SW 1271 (cell line): ENCODE measurements at places on chromosomes 2 and 18.

DNA sequence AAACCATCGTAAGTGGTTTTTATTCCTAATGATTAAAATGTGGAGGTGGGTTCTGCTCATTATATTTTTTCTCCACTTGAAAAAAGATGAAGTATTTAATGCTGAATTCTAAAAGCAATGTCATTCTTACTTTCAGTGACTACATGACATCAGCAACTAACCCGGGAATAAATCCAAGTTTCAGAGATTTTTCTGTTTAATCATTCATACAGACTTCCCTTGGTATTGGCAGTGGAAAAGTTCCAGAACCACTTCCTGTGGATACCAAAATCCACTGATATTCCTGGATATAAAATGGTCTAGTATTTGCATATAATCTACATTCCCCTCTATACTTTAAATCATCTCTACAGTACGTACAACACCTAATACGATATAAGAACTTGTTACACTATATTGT, 128.6 kb downstream of the ZNF532 start:
- DNase-seq: no peak

DNA sequence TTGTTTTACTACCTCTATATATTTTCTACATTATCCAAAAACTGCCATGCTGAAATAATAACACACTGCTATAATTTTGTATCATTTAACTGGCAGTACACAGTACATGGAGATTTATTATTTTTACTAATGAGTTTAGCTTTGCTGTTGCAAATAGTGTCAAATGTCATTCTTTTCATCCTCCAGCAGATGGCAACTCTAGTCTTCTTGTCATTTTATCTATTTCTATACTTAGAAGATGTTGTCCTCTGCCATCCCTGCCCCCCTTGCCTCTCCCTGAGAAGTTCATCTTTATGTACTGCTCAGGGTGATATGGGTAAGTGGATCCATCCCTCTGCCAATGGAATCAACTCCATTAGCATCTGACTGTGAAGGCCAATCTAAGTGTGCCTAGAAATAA, 21.7 kb upstream of the LRRTM1 start:
- peak; percentile 46 for DNase-seq

GRCh38 chr18:5705393-5705792, 161.6 kb upstream of the EPB41L3 start:
- no peak for DNase-seq

- no peak for DNase-seq
Measured at GRCh38 chr18:5266721-5267120, 28.8 kb downstream of the ZBTB14 start.

DNA sequence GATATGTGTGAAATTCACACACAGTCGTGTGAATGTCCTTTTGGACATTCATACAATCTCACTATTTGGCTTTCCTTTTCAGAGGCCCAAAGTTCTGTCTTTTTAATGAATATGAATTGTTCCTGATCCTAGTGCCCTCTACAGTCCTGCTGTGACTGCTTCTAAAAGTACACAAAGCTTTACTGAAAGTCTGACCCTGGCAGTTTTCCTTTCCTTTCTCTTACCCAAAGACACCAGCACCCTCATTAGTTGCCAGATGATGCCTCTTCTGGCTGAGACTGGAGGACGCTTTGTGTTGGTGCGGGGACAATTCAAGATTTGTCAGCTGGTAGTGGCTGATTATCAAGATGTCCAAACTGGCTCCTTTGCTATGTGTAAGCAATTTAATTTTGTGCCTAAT, 81.8 kb upstream of the CDCA7 start:
- no peak for DNase-seq

GRCh38 chr18:79986726-79987125, 1.6 kb downstream of the TXNL4A start:
- DNase-seq: no peak

DNA sequence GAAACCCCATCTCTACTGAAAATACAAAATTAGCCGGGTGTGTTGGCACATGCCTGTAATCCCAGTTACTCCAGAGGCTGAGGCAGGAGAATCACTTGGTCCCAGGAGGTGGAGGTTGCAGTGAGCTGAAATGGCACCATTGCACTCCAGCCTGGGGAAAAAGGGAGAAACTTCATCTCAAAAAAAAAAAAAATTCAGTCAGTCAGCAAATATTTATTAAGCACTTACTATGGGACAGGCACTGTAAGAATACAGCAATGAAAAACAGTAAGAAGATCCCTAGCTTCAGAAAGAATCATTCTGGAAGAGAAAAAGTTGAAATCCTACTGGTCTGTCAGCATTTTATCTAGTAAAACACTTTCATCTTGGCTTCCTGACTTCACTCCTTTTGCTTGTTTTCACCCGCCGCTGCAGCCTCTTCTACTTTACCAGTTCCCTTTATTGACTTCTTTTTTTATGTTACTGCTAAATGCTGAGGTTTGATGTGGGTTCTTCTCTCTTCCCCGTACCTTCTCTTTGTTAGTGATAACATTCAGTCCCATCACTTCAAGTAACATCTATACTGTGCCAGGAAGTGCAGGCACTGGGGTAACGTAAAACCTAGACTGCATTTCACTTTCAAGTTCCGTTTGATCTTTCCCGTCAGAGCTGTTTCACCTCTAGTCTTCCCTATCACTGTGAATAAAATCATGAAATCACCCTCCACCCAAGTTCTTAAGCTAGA, 10.8 kb upstream of the TAF4B start:
- DNase-seq: no peak

DNA sequence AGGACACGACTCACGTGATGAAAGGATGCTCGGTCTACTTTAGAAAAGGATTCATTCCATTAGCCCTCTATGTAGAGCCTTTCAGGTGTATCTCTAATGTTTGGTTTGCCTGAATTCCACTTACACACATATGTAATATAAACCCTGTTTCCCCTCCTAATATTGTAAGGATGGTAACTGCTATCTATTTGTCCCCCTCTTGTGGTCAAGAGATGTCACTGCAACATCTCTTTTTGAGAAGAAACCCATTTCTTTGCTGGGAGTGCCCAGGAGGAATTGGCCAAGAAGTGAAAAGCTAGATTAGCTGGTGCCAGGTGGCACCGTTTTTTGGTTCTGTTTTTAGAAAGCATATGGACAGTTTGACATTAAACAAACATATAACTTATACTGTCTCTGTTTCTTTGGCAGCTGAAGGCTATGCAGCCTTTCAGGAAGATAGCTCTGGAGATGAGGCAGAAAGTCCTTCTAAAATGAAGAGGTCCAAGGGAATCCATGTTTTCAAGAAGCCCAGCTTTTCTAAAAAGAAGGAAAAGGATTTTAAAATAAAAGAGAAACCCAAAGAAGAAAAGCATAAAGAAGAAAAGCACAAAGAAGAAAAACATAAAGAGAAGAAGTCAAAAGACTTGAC, 41.2 kb downstream of the RALBP1 start:
- no peak for DNase-seq

- no peak for DNase-seq
Measured at GRCh38 chr2:622357-622756, 54.8 kb downstream of the TMEM18 start.

GRCh38 chr2:10909050-10909995, 2.4 kb upstream of the KCNF1 start:
- DNase-seq: no peak

DNA sequence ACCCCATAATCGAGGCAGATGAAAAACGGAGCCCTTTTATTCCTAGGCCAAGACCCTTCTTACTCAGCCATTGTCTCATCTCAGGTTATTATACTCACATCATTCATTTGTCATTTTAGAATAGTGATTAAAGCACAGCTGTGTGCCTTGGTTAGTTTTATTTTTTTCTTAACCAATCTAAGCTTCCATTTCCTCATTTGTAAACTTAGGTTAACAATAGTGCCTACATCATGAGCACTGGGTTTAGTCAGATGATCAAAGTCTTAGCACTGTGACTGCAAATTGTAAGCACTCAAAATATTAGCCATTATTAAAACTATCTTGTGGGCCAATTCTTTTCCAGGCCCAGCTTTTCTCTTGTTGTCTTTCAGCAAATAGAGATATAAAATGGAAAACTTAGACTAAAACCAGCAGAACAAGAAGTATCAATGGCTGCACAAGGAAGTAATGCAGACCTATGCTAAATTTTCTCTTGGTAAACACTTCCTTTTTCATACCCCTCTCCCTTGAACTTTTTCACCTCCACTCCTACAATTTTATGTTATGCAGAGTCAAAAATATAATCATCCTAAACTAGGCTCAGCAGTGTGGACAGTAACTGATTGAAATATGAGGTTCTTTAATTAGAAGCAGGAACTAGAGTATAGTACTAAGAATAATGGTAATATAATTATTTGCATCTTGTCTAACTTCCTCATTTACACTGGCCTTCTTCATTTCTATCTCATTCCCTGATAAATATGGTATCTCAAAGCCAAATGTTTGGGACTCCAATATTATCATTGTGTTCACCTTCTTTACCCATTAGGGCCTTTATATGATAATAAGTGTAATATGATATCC, 21.5 kb upstream of the GALNT3 start:
- DNase-seq: no peak
